ENCODE measurements at places on chromosomes 1 and 21. TPM values are rescaled to one million over a fixed set of nuclear protein-coding genes. Genes with fewer than 3 reads are reported as not detected.

DNA sequence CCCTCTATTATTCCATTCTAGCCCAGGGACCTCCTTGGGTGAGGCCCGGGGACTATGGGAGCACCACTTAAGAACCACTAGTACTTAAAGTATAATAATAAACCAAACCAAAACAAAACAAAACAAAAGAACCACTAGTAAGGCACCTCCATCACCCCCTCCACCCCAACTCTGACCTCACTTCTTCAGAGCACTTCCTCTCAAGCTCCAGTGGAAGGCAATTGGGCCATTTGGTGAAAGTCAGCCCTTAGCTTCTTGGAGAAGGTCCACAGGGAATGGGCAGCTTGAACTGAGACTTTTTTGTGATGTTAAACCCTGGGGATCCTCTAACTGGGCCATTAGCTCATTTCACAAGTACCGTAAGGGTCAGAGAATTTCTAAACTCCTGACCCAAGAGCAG, 237.3 kb downstream of the RHOU start:
- ATAC-seq: no peak

DNA sequence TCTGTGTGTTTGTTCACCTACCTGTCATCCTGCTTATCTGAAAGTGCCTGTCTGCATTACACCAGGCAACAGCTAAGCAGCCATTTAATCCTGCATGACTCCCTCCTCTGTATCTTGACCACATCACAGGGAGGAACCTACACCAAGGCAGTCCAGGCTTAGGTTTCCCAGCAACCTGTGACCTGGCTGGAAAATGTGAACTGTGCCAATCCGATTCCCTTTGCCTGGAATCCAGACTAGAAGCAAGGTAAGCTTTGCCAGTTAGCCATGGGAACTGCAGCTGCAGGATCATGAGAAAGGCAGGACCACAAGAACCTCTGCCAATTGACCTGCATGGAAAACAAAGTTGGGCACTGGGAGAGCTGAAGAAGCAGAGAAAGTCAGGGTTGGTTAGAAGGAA, 6.3 kb upstream of the ATP1B1 start:
- no peak for ATAC-seq

DNA sequence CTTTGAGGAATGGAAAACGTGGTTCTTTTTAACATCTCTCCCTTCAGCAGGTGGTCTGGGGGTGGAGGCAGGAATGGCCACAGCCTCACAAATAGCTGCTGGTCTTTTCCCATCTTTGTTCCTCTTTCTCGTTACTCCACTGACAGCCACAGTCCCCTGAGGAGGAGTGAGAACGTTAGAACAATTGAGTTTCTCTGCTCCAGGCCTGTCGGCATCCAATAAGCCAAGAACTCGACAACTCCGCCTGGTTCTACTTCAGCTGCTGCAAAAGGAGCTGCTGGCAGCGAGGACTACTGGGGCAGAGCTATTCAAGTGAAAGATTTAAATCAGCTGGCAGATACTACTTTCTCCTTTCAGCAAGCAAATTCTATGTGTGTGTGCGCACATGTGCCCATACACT, 169.5 kb upstream of the GALNT2 start:
- ATAC-seq: no peak

The FMOD gene
- total RNA-seq: 0.26 TPM

The CFHR4 gene
- total RNA-seq: not detected

The TSPAN1 gene
- total RNA-seq: not detected

All from activated T-helper 17 cell treated with anti-CD3 and anti-CD28 coated beads, Interleukin-2, amount 50 U/mL, for 72 hours (primary cell).